NCI-H524 treated with DMSO at 0.1 percent for 48 hours (cell line): ENCODE measurements at places on chromosomes 6 and 20.

GRCh38 chr6:69449887-69450286 lies 346.9 kb downstream of the LMBRD1 start:
- DNase-seq = no peak

DNA sequence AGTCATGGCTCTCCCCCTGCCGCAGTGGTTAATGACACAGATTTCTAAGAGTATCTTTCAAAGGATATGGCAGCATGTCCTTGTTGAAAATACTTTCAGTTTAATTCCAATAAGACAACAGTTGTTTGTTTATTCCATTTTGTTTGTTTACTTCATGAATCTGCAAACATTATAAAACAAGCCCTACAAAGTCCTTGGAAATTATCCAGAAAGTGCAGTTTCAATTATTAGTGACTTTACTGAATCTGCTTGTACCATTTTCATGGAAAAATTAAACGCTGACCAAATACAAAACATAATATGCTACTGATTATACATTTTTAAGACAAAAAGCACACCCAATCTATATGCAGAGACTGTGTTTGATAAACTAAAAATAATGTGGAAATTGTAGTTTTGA lies 3.3 kb downstream of the HEY2 start:
- DNase-seq = no peak

GRCh38 chr6:44024574-44025219 lies 102.6 kb downstream of the MRPL14 start:
- no peak for DNase-seq

DNA sequence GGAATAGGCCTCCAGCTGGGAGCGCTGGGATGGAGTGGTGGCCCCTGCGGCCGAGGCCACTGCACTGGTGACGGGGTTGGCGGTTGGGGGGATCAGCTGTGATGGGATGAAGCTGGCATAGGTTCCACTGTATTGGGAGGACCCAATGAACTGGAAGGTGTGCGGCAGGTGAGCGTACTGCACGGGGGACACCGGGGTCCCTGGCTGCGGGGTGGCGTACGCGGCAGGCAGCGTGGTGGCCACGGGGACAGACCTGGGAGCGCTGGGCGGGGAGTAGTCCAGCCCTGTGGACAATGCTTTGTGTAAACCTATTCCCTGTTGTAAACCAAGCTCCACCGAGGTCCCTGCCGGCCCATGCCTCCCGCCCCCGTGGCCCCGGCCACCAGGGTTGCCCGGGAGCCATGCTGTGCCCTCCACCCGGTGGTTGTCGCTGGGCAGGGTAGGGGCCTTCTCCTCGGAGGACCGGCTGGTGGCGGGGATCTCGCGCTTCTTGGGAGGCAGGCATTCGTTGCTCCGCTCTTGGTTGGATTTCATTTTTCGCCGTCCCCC lies 89.5 kb downstream of the GMPR start:
- no peak for DNase-seq

GRCh38 chr6:134074151-134075055 lies 22.0 kb upstream of the SLC2A12 start:
- DNase-seq = no peak

DNA sequence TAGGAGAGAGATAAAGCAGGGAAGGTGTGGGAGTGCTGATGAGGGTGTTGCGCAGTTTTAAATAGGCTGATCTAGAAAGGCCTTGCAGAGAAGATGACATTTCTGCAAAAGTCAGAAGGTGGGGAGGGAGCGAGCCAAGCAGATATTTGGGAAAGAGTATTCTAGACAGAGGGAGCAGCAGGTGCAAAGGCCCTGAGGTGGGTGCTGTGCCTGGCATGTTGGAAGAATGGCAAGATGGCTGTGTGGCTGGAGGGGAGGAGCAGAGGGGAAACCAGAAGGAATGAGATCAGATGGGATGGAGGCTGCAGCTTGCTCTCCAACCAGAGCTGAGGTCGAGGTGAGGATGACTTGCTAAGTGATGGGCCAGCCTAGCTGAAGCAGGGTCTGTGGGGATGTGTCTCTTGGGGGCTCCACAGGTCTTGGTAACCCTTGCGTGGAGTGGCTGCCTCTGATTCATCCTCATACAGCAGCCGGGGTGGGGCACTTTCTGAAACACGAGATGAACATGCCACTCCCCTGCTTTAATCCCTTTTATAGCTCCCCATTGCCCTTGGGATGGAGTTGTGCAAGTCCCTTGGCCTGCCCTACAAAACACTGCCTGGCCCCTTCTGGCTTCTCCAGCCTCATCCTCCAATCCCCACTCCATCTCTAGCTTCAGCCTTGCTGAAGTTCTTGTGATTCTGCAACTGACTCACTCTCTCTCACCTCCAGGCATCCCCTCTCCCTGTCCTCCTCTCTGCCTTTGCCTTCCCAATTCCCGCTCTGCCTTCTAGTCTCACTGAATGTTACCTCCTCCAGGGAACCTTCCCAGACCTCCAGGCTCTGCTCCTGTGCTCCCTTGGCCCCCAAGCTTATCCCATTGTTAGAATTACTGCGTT lies 94.1 kb downstream of the CDH22 start:
- DNase-seq = peak; percentile 14

DNA sequence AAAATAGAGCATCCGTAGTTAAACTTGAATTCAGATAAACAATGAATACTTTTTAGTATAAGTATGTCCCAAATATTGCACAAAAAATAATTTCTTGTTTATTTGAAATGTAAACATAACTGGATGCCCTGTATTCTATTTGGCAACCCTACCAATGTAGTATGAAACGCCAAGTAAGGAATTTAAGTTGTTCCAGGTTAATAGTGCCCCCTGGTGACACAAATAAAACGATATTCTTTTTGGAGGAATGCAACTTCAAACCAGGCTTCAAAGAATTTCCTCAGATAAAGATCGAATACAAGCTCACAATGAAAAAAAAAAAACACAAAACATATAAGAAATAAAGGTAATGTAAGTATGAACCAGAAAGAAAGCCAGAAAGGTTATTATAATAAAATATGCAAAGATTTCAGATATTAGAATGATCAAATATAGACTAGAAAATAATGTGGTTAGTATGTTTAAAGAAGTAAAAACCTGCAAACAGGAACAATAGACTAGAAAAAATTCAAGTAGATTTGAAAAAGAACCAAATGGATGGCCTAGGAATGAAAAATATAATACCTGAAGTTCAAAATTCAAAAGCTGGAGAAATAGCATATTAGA lies 18.4 kb upstream of the AKAP7 start:
- DNase-seq = no peak

GRCh38 chr20:31516651-31517050 lies 2.4 kb downstream of the HM13 start:
- DNase-seq = no peak

GRCh38 chr6:88238065-88238464 lies 71.9 kb upstream of the CNR1 start:
- DNase-seq = no peak

DNA sequence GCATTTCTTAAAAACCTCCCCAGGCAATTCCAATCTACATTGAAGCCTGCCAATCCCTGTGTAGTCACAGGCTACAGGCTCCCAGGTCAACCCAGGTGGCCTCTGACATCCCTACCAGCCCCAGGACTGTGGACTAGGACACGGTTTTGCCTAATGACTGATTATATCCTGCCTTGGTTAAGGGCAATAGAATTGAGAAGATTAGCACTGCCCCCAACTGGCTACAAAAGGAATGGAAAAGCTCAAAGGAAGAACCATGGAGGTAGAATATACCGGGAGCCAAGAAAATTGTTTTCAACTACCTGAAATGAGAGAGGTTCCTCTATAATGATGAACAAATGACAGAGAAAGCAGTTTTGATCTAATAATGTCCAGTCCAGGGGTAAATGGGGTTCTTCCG lies 421.1 kb upstream of the AGPAT4 start:
- DNase-seq = no peak

- no peak for DNase-seq
These were observed 16.4 kb downstream of the NFATC2 start for GRCh38 chr20:51526106-51526470.

GRCh38 chr6:127515794-127516661 lies 3.1 kb downstream of the MTCL3 start:
- peak; percentile 49 for DNase-seq

- no peak for DNase-seq
These were observed 218.2 kb upstream of the RREB1 start for GRCh38 chr6:6889601-6890000.

- DNase-seq = no peak
These were observed 116.5 kb downstream of the SYNDIG1 start for GRCh38 chr20:24585796-24586522.

DNA sequence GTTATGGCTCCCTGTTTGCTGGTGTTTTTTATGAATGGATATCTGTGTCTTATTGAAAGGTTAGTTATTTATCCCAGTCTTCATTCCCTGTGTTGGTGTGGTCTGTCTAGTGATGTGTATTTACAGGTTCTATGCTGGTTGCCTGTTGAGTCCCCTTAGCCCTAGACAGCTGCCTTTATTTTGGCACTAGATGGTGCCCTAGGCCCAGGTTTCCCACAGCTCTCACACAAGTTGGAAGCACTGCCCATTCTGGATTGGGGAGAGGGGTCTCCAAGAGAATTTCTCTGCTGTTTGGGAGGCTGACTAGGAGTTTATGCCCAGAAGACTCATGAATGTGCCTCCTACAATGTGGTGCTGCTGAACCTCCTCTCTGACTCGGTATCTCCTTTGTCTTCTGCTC lies 12.4 kb downstream of the GRM1 start:
- no peak for DNase-seq

DNA sequence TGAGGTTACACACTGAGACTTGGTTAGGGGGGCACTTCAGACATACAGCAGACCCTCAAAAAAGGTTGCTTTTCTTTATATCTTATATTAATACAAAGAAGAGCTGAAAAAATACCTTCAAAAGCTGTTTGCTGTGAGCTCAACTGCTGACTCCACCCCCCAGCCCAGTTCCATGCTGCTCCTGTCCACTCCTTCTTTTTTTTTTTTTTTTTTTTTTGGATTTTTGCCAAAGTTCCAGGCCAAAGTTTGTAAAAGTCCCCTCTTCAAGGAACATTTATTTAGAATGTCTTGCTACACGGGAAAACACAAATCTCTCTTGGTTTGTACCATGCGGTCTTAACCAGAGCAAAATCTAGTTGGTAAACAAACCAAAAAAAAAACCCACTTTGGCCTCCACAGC lies 85.3 kb upstream of the AKAP12 start:
- no peak for DNase-seq

DNA sequence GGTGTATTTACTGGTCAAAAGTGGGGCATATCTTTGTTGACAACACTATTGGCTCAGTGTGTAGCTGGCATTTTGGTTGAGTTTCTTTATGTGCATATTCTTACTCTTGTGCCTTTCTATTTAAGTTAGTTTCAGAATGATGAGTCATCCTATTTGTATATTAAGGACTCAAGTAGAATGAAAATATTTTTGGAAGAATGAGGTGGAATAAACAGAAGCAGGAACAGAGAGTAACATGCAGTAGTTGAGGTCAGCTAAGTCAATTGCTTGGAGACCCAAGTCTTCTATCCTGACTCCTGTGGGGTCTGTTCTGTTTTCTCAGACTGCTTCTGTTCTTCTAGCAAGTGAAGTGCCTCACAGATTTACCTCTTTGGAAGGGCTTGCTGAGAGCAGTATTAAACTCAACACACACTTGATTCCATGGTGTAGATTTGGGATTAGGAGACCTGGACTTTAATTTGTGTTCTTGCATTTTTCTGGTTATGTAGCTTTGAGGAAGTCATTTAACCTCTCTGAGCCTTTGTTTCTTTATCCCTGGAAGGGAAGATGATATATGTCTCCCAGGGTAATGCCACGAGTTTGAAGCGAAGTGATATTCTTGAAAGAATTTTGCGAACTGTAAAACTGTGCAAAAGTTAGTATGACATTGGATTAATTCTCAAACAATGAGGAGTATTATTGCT lies 324.3 kb downstream of the QKI start:
- DNase-seq = no peak

- DNase-seq = no peak
These were observed 166.1 kb downstream of the HS3ST5 start for GRCh38 chr6:114176726-114177125.

DNA sequence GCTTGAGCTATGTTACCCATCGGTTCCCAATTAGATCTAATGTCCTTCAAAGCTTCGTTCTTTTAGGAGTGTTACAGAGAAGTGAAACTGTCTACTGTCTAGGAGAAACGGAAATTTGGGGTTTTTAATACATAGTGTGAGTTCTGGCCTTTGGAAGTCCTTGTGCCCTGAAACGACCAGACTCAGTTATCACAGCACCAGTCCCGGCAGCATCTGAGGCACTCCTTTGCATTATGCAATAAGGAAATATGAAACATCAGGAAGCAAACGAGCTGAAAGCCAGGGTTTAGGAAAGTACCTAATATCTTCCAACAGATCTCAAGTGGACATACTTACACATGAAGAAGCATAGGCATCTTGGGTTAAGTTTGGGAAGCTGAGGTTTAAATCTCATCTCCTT lies 61.8 kb upstream of the ADGRF1 start:
- no peak for DNase-seq

DNA sequence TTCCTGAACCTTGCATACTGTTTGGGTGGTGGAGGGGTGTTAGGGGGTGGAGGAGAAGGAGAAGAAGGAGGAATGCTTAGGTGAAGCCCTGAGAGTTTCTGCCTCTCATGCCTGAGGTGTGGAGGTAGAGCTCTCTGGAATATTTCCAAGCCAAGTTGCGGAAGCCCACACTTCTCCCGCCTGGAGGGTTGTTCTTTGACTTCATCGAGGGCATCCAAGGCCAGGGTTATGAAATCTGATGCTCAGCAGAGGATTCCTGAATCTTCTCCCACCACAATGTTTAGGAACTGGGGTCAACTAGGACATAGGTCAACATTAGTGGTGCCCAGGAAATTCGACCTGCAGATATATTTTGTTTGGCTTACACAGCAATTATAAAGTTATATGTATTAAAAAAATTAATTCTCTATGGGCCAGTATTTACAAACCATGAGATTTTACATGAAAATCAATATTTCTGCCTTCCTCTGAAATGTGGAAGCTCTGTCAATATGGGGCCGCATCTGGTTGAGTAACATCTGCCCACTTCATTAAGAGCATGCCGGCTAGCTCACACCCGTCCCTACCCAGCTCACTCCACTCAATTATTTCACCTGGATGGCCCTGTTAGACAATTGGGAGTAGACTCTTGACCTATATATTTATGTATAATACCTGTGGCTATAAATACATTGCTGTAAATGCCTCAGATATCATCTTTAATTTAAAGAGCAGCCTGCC lies 257.1 kb upstream of the ZFP64 start:
- DNase-seq = no peak

DNA sequence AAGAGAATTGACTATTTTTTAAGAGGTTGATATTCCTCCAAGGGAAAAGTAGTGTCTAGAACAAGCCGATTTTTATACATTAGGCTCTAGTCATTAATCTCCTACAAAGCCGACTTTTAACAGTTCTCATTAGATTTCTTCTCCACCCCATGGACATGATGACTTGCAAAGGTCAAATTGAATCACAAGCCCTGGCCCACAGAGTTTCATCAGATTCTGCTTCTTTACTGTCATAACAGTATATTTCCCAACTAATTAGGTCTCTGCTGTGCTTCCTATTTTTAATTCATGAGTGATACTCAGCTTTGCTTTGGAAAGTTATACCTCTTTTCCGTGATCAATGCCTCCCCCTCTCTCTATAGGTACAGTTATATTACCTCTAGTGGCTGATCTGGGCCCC lies 90.6 kb upstream of the ADGRB3 start:
- no peak for DNase-seq

GRCh38 chr20:46119028-46119546 lies 973 bp downstream of the CD40 start:
- DNase-seq = no peak

GRCh38 chr6:144064402-144065212 lies 30.8 kb downstream of the SF3B5 start:
- DNase-seq = peak; percentile 76
